ENCODE measurements at places on chromosomes 5 and 9.

DNA sequence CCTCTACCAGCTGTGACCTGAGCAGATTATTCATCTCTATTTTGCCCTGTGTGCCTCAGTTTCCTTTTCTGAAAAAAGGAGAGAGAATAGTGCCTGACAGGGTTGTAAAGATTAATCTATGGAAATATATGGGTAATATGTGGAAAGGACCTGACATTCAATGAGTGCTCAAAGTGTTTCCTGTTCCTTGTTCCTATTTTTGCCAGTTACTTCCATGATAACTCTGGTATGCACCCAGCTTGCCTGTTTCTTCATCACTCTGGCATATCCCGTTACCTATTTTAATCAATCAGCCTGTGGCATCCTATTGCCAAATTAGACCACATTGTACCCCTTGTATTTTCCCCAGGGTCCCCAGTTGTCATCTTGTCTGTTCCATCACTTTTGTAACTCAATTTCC lies 3.6 kb upstream of the ARAP3 start:
- DNase-seq = no peak

GRCh38 chr9:93156475-93157008 lies 22.5 kb upstream of the NINJ1 start:
- peak; percentile 94 for DNase-seq

DNA sequence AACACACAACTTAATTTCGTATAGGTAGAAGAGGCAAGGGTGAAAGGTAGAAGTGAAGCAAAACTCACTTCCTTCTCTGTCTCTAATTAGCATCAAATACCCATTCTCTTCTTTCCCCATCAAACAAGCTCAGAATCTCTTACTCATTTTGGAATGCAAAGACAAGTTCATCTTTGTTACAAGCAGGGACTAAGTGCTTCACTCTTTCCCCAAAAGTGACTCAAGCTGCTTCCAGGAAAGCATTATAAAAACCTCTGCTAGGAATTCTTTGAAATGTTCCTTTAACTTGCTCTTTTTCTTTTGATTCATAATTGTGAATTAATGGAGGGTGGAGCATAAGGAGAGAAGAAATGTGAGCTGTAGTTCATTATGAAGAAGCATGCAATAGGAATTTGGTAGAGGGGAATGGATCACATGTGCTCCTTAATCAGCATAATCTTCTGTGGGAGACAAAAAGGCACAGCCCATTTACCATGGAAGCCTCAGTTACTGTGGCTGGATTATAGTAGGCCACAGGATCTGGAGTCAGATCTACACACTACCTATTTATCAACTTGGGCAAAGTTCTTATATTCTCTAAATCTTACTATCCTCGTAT lies 109.5 kb upstream of the DPYSL3 start:
- no peak for DNase-seq

DNA sequence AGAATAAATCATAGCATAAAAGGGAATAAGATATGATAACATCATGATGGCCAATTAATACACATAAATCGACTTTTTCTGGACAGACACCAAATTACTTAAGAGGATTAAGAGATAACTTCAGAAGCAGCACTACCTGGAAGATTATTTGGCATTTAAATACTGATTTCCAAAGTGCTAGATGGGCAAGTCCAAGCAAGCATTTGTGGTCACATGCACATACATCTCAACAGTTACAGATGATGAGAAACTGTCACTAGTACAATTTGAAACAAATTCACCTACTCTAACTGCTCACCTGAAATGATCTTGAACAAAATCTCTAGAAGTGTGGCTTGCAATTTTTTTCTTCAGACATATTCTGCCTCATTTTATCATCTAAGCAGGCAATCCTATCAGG lies 26.8 kb upstream of the RASGEF1C start:
- DNase-seq = no peak

DNA sequence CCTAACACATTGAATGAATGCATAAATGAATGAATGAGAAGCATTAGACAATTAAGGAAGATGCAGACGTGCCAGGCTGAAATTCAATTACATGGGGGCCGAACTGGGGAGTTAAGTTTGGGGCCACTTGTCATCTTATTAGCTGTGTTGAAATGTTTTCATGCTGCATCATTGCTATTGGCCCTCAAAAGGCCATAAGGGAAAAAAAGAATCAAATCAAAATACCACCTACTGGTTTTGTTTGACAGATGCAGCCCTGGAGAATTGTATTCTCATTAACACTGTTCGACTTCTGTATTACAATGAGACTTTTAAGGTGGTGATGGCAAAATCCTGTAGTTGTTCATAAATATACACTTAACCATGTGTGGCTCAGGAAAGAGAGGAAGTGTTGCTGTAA lies 38.4 kb downstream of the UBE2QL1 start:
- no peak for DNase-seq

DNA sequence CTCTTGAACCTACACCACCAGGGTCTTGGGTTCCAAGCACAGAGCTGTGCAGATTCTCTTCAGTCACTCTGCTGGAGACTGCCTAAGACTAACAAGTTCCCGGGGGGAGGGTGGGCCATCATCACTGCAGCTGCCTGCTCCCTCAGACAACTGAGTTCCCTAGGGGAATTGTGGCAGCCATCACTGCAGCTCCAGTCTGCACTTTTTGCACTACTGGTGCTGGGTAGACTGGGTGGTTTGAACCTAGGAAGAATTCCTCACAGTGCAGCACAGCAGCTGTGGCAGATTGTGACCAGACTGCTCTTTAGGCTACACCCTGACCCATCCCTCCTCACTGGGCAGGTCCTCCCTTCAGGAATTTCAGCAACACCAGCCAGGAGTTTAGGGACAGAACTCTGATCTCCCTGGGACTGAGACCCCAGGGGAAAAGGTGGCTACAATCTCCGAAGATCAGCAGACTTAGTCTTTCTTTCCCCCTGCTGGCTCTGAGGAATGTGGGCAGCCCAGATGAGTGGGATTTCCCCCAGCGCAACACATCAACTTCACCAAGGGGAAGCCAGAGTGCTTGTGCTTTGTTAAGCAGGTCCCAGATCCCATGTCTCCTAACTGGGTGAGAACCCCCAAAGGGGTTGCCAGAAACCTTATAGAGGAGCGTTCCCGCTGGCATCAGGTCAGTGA lies 30.9 kb upstream of the RGMB start:
- DNase-seq = no peak

DNA sequence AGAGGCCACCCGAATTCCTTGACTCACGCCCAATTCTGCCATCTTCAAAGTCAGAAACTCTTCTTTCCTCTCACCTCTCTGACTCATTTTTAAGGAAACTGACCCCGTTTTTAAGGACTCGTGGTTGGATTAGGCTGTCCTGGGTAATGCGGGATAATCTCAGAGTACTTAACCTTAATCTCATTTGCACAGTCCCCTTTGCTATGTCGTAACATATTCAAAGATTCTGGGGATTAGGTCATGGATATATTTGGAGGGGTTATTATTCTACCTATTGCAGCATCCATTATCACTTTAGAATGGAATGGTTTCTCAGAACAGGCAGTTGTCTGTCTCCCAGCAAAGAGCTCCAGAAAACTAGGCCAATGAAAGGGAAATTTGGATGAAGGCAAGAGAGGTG lies 80.8 kb upstream of the IL12B start:
- DNase-seq = no peak

DNA sequence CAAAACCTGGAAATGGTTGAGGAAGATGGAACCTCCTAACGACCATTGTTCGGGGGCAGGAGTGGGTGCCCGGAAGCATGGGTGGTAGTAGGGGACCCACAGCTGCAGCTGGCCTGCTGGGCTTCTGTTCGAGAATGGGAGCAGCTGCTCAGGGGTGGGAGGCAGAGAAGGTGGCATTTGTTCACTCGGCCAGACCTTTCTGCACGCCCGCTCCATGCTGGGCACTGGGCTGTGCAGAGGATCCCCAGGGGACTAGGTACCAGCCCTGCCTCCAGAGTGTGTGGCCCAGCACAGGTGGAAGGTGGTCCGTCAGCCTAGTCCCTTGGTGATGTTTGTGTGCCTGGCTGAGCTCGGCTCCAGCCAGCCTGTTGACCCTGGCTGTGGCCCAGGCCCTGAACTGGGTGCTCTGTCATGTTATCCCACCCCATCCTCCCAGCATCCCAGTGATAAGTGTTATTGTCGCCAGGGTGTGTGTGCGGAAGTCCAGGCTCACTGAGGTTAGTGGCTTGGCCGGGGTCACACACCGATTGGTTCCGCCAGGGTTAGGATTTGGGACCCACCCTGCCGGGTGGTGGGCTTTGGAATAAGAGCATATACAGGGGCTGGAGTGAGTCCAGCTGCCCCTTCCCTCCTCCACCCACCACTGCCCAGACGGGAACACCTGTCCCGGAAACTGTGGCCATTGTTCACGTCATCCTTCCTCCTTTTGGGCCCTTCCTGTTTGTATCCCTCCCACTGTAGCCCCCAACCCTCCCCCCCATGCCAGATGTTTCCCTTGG lies 4.8 kb downstream of the N4BP3 start:
- no peak for DNase-seq

- no peak for DNase-seq
Observed at GRCh38 chr5:7650755-7651154, 200.2 kb downstream of the CFAP90 start.

DNA sequence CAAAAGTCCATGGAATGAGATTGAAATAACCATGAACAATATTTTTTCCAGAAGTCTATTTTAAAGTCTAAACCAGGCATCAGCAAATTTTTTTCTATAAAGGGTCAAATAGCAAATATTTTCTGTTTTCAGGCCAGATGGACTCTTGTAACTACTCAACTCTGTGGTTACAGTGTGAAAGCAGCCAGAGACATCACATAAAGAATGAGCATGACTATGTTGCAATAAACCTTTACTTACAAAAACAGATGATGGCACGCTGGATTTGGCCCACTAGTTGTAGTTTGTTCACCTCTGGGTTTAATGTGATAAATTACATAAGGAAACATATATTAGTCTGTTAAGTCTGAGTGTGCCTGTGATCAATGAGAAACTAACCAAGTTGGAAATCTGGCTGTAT lies 319.2 kb downstream of the TRPM3 start:
- DNase-seq = no peak

DNA sequence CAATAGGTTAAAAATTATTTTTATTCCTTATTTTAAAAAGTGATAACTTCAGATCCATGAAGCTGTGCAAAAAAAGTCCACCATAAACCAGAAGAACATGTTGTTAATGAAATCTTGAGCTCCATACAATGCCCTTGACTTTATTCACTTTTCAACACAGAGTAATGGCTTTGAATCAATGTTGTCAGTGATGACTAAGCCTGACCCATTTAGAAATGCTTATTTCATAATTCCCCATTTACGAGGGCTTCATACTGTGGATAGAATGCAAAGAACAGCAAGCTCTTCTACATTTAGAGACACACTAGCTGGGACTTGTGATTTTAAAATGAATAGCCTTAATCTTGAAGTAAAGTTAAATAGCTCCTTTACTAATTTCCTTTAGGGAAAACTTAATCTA lies 25.7 kb upstream of the IL9 start:
- no peak for DNase-seq

- DNase-seq = no peak
Observed at GRCh38 chr5:23084815-23085214, 231.7 kb upstream of the CDH12 start.

GRCh38 chr5:107955321-107955720 lies 284.6 kb upstream of the EFNA5 start:
- no peak for DNase-seq

DNA sequence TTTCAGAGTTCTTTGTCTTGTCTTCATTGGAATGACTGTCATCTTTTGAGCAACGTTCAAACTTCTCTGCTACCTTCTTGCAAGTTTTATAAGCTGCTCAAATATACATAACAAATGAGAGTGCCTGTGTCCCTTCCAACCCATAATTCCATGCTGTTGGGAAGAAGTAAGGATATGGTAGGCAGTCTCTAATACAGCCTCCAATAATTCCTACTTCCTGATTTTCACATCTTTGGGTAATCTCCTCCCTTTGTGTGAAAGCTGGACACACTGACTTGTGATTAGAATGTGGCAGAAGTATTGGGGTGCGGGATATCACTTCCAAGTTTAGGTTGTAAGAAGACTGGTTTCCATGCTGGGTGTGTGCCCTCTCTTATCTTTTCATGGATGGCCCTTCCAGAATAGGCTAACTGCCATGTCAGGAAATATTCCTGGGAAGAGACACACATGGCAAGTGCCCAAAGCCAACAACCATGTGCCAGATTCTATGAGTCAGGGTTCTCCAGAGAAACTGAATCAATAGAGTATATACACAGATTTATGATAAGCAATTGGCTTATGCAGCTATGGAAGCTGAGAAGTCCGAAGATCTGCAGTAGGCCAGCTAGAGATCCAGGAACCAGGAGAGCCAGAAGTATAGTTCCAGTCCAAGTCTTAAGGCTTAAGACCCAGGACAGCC lies 531.3 kb downstream of the NTRK2 start:
- DNase-seq = no peak

DNA sequence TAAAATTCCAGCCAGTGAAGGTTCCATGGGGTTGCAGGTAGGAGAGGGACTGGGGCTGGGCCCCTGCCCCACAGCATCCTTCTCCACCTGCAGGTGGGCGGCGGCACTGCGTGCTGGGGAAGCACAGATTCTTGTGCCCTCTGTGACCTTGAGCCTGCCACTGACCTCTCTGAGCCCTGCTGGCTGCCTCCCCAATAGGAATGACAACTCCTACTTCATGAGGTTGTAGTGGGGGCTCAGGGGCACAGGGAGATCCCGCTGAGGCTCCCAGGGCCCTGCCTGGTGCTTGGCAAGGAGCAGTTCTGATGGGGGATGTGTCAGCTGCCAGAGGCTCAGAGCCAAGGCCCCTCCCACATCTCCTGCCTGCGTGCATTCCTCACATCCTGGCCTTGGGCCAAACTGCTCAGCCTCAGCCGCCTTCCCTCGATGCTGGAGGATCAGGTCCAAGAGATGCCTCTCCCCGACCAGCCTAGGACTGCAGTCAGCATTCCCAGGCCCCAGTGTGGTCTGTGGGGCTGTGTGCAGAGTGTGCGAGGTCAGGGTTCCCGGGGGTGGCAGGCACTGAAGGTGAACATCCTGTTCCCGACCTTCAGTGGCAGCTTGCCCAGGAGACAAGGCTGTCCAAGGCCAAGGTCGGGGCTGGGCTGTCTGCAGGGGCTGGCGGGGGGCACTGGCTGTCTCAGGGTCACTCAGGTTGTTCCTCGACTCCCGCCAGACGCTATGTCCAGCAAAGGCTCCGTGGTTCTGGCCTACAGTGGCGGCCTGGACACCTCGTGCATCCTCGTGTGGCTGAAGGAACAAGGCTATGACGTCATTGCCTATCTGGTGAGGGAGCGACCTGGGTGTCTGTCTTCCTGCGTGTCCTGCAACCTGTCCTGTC lies 7.0 kb downstream of the ASS1 start:
- DNase-seq = no peak

GRCh38 chr5:3729631-3730030 lies 134.0 kb downstream of the IRX1 start:
- no peak for DNase-seq

DNA sequence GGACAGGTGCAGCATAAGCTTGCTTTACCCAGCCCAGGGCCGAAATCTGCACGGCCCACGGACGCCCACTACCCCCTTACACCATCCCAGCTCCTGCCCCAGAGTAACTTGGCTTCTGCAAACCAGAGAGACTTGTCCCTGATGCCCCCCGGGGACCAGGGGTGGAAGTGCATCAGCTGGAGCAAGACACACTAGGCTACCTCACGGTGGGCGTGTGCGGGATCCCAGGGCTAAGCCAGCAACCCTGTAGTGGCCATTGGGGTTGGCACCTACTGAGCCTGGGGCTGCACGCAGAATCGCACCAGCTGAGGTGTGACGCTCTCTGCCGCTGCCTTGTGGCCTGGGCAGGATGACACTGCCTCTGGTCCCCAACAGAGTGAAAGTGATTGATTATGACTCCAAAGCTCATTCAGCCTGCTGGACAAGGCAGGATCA lies 6.1 kb upstream of the ZNF79 start:
- peak; percentile 29 for DNase-seq

Data from activated CD4-positive, alpha-beta T cell treated with anti-CD3 and anti-CD28 coated beads, Interleukin-2, Interleukin-4, amounts not matched to agents 100 ng/mL and 50 ng/mL, durations not matched to agents 16 hours and 8 hours (primary cell).